ENCODE measurements at places on chromosomes 12 and 14.

DNA sequence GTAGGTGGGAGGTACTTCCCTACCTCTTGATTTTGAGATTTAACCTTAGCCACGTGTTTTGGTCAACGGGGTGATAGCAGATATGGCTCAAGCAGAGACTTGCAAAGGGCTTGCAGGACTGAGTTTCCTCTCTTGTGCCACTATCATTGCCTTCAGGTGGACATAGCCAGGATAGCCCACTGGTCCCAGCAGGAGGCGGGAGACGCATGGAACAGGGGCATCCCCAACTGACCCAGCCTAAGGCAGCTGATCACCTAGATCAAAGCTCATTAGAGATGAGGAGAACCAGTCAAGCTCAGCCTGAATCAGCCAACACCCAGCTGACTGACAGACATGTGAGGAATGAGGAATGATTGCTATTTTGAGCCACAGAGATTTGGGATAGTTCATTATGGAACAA lies 49.6 kb downstream of the CALM1 start:
- no peak for DNase-seq

GRCh38 chr14:72401632-72402376 lies 469.6 kb downstream of the RGS6 start:
- no peak for DNase-seq

DNA sequence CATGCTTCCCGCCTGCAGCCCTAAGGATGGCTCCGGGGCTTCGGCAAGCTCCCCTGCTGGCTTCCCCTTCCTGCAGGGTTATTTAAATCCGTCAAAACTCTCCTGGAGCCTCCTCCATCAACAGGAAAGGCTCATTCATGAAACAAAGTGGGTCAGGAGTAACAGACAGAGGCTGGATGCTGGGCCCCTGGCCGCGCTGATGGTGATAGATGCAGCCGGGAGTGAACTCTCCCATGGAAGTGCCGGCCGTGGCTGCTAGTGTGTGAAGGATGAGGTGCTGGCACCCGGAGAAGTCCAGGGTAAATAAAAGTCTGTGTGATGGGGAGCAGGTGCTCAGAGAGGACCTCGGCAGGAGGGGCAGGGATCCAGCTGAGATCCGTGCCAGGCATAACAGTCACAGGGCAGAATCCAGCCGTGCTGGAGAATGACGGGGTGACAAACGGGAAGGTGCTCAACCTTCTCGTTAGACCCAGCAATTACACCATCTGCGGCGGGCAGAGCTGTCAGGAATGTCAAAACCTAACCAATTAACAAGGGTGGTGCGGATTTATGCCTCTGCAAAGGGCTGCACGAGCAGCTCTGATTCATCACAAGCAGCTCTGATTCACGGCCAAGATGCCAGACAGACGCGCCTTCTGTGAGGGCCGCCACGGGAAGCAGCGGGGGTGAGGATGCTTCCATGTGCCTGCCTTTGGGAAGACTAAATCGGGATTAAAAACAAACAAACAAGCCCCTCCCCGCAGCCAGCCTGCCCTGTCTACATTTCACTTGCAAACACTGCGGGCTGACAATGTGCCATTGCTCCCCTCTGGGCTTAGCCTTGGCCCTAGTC lies 55.6 kb downstream of the SYNE3 start:
- peak; percentile 87 for DNase-seq

DNA sequence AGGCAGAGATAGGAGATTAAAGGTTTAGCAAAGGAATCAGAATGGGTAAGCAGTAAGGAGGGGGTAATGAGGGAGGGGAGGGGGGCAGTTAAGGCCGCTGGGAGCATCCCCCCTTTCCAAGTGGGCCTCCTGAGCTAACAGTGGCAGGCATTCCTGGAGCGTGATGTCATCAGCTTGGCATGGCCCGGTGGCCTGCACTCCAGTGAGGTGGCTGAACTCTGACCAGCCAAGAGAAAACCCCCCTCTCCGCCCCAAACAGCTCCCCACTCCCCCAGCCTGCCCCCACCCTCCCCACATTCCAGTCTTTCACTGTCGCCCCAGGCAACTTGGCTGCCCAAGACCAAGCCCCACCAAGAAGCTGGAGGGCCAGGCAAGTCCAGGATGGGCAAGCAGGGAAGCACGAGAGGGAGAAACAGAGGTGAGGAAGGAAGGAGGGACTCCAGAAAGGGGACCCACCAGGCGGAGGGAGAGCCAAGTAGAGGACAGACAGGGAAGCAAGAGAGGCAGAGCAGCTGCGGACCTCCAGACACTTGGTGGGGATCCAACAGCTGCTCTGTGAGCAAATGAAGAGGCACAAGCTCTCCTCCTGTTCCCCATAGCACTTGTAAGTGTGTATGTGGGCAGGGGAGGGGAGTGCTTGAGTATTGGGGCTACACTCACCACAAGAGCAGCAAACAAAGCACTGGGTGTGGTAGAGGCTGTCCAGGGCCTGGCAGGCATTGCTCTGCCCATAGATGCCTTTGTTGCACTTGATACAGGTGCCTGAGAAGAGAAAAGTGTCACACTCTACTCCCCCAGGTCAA lies 4.5 kb downstream of the AJUBA start:
- DNase-seq: peak; percentile 28

DNA sequence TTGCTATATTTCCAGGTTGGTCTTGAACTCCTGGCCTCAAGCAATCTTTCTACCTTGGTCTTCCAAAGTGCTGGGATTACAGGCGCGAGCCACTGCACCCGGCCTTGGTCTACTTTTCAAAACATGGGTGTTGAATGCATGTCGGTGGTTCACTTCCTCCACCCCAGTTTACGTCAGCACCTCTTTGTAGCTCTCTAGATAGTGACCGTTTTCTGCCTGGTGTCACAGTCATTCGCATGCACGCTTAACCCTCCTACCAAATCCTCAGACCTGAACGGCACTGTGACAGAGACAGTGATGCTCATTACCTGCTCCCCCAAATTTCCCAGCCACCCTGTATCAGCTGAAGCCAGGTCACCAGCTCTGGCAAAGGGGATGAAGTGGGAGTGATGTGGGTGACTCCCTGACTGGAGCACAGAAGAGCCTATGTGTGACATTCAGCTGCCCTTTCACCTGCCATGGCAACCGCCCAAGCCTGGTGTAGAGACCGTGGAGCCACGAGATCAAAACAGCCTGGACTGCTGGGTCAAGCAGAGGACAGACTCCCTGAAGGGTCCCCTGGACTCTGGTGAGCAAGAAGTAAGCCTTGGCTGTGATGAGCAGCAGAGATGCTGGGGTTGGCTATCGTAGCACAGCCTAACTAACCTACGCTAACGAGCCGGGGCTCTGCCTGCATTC lies 66.2 kb upstream of the GPR68 start:
- no peak for DNase-seq

GRCh38 chr12:123580772-123581171 lies 3.6 kb upstream of the TMED2 start:
- DNase-seq: no peak

DNA sequence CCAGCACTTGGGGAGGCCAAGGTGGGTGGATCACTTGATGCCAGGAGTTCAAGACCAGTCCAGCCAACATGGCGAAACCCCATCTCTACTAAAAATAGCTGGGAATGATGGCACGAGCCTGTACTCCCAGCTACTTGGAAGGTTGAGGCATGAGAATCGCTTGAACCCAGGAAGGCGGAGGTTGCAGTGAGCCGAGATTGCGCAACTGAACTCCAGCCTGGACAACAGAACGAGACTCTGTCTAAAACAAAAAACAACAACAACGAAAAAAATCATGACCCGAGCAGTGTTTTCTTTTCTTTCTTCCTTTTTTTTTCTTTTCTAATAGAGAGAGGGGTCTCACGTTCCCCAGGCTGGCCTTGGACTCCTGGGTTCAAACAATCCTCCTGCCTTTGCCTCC lies 3.5 kb upstream of the CSRNP2 start:
- no peak for DNase-seq

GRCh38 chr12:50776749-50777728 lies 13.1 kb downstream of the ATF1 start:
- DNase-seq: no peak

- no peak for DNase-seq
These were observed 29.5 kb upstream of the MAP1LC3B2 start for GRCh38 chr12:116529686-116530085.

DNA sequence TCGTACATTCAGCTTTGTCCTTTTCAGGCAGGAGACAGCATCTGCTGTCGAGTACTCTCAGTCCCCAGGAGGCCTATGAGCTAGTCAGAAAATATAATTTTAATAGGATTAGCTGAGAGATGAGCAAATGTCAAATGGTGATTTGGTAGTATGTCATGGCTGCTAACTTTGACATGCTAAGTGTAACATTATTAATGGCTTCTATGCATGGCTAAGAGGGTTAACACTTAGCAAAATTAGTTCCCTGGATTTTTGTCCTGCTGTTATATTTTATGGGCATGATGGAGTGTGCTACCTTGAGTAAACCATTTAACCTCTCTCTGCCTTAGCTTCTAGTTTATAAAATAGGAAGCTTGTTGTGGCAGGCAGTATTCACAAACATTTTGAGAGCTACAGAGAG lies 2.9 kb upstream of the PCNX1 start:
- peak; percentile 5 for DNase-seq

GRCh38 chr14:33671556-33671955 lies 279.3 kb downstream of the EGLN3 start:
- no peak for DNase-seq

GRCh38 chr14:65373016-65373670 lies 39.4 kb upstream of the FUT8 start:
- DNase-seq: no peak

DNA sequence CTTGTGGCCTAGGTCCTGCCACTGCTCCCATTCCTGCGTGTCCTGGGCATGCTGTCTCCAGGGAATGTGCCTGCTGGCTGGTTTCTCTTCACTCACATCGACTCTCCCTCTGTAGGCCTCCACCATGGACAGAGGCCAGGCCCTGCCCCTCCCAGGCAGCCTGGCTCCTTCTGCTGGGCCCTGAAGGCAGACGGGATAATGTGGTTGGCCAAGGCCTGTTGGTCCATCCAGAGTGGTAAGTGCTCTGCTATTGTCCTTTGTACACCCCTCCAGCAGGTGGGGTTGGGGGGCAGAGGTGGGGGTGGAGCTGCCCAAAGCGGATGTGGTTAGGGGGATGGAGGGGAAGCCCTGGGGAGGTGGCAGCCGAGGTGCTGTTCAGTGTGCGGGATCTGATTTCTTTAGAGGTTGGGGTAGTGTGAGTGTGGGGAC lies 9.5 kb upstream of the NR4A1 start:
- DNase-seq: no peak

Data from NCI-H446 treated with DMSO at 0.1 percent for 48 hours (cell line).